Left ventricle myocardium inferior (tissue), 1 donor: ENCODE measurements at places on chromosomes 1 and 21. TPM values are rescaled to one million over a fixed set of nuclear protein-coding genes. Genes with fewer than 3 reads are reported as not detected.
A peak's percentile ranks its signal among the peaks of the same experiment; 100 is the strongest.

GRCh38 chr21:35489389-35489980 lies 440.4 kb upstream of the RUNX1 start:
- no peak for DNase-seq
- no peak overlapping the region for H3K27ac ChIP-seq
- H3K36me3 ChIP-seq: no peaks in the 10 kb centered on the region
- no peak overlapping the region for H3K4me3 ChIP-seq

DNA sequence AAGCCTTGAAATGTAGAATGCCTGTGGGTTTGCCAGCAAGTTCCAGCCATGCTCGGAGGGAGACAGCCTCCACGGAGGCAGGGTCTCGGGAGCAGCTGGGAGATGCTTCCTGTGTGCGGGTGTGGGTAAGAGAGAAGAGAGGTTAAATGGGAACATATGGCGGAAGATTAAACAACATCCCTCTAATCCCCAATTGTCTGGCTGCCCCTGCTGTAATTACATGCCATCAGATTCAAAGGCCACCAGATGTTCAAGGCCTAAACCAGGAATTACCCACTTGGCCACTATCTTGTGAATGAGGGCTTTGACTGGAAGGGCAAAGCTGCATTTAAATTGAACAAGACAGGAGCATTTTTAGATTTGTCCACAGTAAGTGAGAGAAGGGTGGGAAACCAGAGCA lies 81.4 kb upstream of the BACE2 start:
- H3K27ac ChIP-seq: no peak overlapping the region
- H3K4me1 ChIP-seq: no peaks in the 10 kb centered on the region
- no peaks in the 10 kb centered on the region for H3K36me3 ChIP-seq
- DNase-seq: no peak

GRCh38 chr1:116956378-116956777 lies 45.2 kb upstream of the CD101 start:
- no peak for DNase-seq
- no peaks in the 10 kb centered on the region for H3K27me3 ChIP-seq
- H3K36me3 ChIP-seq: peaks cover 4% of the 10 kb centered on the region
- no peak overlapping the region for H3K4me3 ChIP-seq
- H3K4me1 ChIP-seq: peaks cover 73% of the 10 kb centered on the region

- H3K4me1 ChIP-seq: peaks cover 46% of the 10 kb centered on the region
- DNase-seq: no peak
- no peaks in the 10 kb centered on the region for H3K27me3 ChIP-seq
- H3K4me3 ChIP-seq: no peak overlapping the region
Measured at GRCh38 chr1:234969011-234969441, 159.6 kb downstream of the TOMM20 start.

IL22RA1 gene
- total RNA-seq: 0.14 TPM

- no peaks in the 10 kb centered on the region for H3K4me1 ChIP-seq
- no peak overlapping the region for H3K4me3 ChIP-seq
- no peak for DNase-seq
- no peaks in the 10 kb centered on the region for H3K27me3 ChIP-seq
Measured at GRCh38 chr21:16004086-16004485, 274.3 kb downstream of the USP25 start.

GRCh38 chr1:227280836-227281235 lies 37.5 kb downstream of the CDC42BPA start:
- peaks cover 13% of the 10 kb centered on the region for H3K4me1 ChIP-seq
- DNase-seq: no peak

DNA sequence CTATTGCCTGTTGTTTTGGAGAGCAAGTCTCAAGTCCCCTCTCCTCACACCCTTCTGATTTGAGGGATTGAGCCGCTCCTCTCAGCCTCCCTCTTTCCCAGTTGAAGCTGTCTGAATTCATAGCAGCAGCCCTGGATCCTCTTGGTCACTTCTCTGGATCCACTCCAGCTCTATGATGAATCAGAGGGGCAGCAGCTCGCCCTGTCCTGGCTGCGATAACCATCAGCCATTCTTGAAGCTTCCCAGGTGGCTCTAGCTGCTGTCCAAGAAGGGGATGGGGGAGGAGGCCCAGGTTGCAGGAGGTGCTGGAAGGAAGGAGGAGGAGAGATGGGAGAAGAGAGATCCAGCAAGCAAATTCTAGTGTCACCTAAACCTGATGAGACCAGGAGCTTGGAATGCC lies 31.3 kb downstream of the WNT4 start:
- no peak overlapping the region for H3K27ac ChIP-seq
- no peak for DNase-seq
- H3K27me3 ChIP-seq: no peaks in the 10 kb centered on the region
- H3K4me1 ChIP-seq: peaks cover 72% of the 10 kb centered on the region
- H3K36me3 ChIP-seq: no peaks in the 10 kb centered on the region

KRTAP7-1 gene
- total RNA-seq: not detected

DNA sequence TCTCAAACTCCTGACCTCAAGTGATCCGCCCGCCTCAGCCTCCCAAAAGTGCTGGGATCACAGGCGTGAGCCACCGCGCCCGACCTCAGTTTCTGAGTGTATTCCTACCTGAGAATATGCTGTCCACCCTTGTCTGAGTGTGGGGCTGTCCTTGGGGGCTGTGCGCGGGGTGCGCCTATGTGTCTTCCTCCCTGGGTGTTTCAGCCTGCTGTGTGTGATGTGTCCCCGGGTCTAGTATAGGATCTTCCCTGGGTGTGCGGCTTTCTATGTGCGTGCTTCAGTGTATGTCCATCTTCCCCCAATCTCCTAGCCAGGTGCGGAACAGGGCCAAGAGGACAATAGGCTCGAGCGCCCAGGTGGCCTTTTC lies 8.3 kb upstream of the ID3 start:
- H3K36me3 ChIP-seq: no peaks in the 10 kb centered on the region
- H3K4me3 ChIP-seq: peak overlapping the region; percentile 70
- no peaks in the 10 kb centered on the region for H3K27me3 ChIP-seq
- peaks cover 45% of the 10 kb centered on the region for H3K4me1 ChIP-seq

DNA sequence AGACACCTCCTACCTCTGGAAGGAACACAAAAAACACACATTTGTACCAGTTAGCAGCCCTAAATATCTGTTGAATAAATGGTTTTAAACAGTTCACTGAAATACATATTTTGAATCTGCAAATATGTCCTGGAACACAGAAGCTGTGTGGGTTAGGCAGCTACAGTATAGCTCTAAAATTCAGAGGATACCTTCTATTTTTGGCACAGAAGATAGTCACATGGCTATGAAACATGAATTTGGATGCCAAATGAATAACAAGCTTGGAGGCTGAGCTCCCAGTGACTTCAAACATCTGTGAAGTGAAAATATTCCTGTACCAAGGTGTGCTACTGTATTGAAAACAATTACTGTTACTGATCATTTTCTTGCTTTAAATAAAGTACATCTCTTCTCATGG lies 391.5 kb upstream of the ADGRL2 start:
- H3K4me3 ChIP-seq: no peak overlapping the region
- H3K27ac ChIP-seq: peak overlapping the region; percentile 77
- no peak for DNase-seq
- H3K27me3 ChIP-seq: no peaks in the 10 kb centered on the region
- H3K36me3 ChIP-seq: no peaks in the 10 kb centered on the region

DNA sequence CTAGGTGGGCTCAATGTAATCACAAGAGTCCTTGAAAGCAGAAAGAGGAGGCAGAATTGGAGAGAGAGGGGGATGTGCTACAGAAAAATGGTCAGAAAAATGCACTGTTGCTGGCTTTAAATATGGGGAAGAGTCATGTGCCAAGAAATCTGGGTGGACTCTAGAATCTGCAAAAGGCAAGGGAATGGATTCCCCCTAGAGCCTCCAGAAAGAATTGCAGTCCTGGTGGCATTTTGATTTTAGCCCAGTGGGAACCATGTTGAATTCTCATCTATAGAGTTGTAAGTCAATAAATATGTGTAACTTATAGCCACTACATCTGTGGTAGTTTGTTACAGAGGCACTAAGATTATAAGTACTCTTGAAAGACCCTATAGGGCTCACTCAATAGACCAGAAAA lies 210.3 kb downstream of the ASTN1 start:
- H3K4me3 ChIP-seq: no peak overlapping the region
- H3K4me1 ChIP-seq: no peaks in the 10 kb centered on the region
- peaks cover 16% of the 10 kb centered on the region for H3K27me3 ChIP-seq
- no peak overlapping the region for H3K27ac ChIP-seq

HOOK1 gene
- total RNA-seq: 4.0 TPM

DNA sequence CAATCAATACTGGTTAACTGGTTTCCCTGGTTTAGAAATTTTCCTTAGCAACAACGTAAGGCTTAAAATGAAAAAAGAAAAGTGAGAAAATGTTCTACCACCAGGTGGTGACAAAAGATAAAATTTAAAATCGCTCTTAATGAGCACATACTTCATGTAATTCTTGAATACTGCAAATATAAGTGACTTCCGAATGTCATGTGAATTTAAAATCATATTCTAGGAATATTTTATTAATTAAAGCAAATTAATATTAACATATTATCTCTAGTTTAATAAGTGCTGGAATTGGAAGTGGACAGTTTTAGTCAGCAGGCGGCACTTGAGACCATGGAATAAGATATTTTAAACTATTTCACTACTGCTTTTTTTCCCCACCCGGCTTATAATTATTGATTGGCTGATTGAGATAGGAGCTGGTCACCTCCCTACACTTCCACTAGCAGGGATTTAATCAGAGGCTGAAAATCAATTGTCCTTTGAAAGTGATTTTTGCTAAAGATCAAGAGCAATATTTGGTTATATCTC lies 5.0 kb upstream of the ADAMTS1 start:
- no peaks in the 10 kb centered on the region for H3K27me3 ChIP-seq
- peak overlapping the region; percentile 32 for H3K4me3 ChIP-seq
- peaks cover 42% of the 10 kb centered on the region for H3K4me1 ChIP-seq
- peak overlapping the region; percentile 0 for H3K27ac ChIP-seq

GRCh38 chr1:6794164-6794563 lies 8.9 kb downstream of the CAMTA1 start:
- no peaks in the 10 kb centered on the region for H3K36me3 ChIP-seq
- no peak overlapping the region for H3K4me3 ChIP-seq
- H3K27ac ChIP-seq: no peak overlapping the region
- DNase-seq: no peak
- H3K4me1 ChIP-seq: peaks cover 83% of the 10 kb centered on the region

DNA sequence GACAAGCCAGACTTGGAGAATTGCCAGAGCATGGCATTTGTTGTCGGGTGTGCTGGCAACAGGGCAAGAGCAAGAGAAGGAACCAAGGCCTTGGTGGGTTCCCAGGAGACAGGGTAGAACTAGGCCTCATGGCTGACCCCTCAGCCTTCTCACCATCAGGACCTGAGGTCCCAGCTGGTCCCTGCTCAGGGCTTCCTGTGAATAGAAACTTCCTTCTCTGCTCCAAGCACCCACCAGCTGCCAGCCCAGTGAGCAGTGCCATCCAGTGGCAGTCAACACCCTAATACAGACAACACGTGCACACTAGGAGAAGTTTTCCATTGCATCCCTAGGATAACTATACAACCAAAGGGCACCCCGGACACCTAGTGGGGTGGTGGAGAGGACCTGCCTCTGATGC lies 22.8 kb downstream of the S100A6 start:
- no peak for DNase-seq
- no peaks in the 10 kb centered on the region for H3K36me3 ChIP-seq
- no peaks in the 10 kb centered on the region for H3K27me3 ChIP-seq
- H3K4me3 ChIP-seq: no peak overlapping the region

FCRLA gene
- 0.11 TPM for total RNA-seq

ERO1B gene
- total RNA-seq: 7.2 TPM

DNA sequence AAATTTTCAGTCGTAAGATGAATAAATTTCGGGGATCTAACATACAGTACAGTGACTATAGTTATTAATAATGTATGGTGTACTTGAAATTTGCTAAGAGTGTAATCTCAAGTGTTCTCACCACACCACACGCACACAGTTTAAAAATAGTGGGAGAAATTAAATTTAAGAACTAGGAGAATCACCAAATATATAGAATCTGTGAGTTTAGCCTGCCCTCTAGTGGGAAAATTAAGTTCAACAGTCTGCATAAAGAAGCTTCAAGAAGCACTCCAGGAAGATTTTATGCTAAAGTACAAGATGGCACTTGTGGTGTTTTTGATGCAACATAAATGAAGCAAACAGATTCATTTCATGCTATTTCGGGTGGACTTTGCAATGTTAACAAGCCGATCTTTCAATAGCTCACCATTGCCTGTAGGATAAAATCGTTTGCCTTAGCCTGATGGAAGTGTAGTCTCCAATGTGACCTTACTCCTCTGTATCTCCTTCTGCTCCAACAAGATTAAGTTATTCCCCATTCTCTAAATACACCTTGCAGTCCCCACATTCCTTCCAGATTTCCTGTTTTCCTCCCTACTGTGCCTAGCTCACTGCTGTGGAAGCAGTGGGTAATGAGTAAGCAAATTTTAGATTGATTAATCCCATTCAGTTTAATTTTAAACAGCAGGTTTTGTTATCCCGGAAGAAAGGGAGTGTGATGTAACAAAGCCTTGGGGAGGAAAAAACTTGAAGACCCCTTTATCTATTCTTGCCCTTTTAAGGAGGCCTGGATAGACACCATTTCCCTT lies 8.7 kb upstream of the PIK3C2B start:
- no peak overlapping the region for H3K27ac ChIP-seq
- no peak overlapping the region for H3K4me3 ChIP-seq
- no peaks in the 10 kb centered on the region for H3K36me3 ChIP-seq

DNA sequence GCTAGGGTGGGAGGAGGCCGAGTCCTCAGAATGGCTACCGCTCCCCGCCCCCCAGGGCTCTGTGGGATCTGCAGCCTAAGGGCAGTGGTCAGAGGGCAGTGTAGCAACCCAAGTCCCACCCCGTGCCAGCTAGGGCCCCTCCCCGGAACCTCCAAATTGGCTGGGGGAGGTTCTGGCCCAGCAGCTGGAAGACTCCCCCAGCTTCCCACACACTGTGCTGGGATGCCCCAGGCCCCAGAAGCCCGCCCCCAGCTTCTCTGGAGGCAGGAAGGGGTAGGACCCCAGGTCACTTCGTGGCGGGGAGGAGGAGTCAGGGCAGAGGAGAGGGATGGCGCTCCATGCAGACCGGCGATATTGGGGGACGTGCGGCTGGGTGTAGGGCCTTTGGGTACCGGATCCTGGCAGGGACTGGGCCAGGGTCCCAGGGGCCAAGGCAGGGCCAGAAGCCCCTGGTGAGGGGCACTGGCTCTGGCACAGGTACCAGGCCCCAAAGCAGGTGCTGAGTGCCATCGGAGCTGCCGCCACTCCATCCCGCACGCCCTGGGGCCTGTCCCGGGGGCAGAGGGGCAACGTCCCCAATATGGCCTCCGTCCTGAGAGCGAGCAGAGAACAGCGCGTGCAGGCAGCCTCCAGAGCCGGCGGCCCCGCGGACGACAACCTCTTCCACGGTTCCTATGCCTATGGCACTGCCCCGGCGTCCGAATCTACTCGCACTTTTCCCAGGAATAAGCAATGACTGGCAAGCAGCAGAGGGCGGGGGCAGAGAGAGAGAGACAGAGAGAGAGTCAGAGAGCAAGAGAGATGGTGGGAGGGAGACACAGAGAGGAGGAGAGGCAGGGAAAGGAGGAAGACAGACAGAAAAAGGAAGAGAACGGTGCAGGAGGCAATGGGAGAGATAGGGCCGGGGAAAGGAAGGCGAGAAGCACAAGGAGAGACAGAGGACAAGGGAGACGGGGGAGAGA lies 65.7 kb downstream of the RAP1GAP start:
- no peak for DNase-seq
- no peaks in the 10 kb centered on the region for H3K36me3 ChIP-seq
- H3K27me3 ChIP-seq: peaks cover 35% of the 10 kb centered on the region
- H3K27ac ChIP-seq: no peak overlapping the region
- H3K4me3 ChIP-seq: no peak overlapping the region
